Adrenal gland (tissue), 19 donors: ENCODE measurements at places on chromosomes 7 and 10. TPM values are rescaled to one million over a fixed set of nuclear protein-coding genes. Genes with fewer than 3 reads are reported as not detected.
A peak's percentile ranks its signal among the peaks of the same experiment; 100 is the strongest.

DNA sequence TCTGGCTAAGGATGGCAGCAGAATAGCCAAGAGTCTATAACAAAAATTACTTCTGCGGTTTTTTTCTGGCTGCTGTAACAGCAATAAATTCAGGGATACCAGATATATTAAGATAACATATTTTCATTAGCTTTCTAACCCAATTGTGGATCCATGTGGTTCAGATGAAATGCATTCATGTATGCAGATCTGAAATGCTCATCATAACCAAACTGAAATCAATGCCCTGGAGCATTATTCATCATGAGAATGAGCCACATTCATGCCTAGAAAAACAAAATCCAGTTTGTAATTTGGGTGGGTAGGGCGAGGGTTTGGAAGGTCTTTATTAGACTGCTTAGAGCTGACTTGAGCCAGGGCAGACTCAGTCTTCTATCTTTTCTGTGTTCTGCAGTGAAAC is 69.8 kb upstream of the SEMA3A start:
- no peak for DNase-seq

DNA sequence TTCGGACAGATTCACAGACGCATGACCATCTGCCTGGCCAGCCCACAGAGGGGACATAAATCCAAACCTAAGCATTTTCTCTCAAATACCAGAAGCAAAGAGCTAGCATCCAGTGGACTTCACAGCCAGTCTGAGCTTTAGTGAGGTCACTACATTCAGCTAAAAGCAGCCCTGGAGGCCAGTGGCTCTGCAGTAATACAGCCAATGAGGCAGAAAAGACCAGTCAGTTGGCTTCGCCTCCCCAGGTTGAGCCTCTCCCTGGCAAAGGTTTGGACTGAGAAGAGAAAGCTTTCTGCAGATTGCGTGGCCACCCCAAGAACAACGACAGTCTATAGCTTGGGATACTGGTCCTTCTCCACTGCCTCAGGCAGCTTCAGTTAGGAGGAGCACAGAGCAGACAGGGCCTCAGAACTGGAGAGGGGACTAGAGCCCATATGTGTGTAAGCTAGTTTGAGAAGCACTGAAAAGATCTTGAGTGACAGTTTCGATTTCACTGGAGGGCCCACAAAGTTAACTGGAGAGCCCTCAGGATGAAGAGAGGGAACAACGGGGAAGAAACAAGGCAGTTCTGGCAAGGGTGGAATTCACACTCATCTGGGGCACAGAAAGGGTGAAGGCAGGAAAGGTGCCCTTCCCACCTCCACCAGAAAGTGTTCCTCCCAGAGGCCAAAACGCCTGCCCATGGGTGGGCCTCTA is 3.8 kb downstream of the WDR91 start:
- no peak for DNase-seq

- no peak for DNase-seq
Measured at GRCh38 chr7:127813991-127814541, 162.1 kb downstream of the SND1 start.

DNA sequence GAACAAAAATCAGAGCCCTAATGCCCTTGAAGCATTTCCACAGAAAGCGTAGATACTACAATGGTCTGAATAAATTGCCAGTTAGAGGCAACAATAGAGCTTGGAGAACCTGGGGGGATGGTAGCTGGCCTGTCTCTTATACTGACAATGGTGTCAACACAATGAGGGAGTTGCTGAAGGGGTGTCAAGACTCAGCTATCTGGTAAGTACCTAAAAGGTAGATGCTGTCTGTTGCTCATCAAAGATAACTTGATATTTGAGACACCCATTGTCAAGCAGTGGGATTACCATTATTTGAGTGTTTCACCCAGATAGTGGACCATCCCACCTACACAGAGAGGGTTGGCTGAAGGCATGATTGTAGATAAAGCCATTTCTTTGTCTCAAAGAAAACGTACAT is 72.8 kb downstream of the PDE1C start:
- DNase-seq = no peak

DNA sequence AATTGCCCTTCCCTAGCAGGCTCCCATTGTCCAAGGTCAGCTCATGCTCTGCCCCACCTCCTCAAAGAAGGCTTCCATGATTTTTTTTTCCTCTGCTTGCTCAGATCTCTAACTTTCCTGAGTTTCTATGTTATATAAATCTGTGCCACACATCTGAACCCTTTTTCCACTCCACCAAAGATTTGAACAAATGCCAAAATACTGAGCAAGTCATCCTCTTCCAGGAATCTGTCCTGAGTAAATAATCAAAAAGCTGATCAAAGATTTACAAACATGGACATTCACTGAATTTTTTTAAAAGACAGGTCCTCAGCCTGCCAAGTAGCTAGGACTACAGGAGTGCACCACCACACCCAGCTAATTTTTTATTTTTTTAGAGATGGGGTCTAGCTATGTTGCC is 102.8 kb upstream of the ARID5B start:
- DNase-seq = no peak

GRCh38 chr7:129649128-129649690 is 37.7 kb downstream of the NRF1 start:
- no peak for DNase-seq

- no peak for DNase-seq
Measured at GRCh38 chr7:70416986-70417655, 714.8 kb upstream of the GALNT17 start.

GRCh38 chr10:75857269-75857846 is 425.9 kb downstream of the LRMDA start:
- DNase-seq = no peak

GRCh38 chr10:106866244-106866845 is 298.2 kb downstream of the SORCS1 start:
- DNase-seq = no peak

DNA sequence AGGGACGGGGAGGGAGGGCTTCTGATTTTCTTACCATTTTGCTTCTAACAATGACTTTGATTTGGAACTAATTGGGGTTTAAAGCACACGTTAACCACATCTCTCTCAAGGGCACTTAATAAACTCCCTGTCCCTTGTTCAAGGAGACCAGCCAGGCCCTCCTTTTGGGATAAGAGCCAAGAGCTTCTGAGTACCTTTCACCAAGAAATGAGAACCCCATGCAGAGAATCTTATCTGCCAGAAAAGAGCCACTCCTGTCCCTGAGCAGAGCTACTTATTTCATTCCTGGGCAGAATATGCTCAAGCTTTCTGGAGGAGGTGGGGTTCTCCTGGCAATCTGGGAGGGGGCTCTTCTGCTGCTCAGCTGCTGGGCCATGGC is 574.6 kb downstream of the GALNT17 start:
- DNase-seq = no peak

DNA sequence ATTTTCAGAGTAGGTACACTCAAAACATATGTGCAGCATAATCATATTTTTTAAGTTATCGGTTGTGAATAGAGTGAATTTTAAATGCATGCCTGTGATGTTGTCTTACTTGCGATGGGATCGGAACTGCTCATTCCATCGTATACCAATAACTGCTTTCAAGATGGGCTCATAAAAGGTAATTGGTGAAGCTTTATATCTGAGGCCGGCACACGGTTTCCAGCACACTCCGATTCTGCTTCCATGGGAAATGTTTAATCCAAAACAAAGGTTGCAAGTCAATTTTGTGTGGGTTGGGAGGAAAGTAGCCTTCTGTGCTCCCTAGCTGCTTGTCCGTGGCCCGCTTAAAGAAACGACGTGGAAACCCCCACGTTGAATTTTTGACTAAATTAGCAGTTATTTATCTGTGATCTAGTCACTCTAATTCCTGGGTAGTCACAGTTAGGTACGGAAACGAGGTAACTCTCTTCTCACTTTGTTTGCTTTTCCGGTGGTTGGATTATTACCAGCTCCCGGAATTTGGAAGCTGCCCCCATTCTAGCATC is 10.1 kb upstream of the CELF2 start:
- DNase-seq = no peak

Gene ARHGEF35
- 1.5 TPM for polyA plus RNA-seq

DNA sequence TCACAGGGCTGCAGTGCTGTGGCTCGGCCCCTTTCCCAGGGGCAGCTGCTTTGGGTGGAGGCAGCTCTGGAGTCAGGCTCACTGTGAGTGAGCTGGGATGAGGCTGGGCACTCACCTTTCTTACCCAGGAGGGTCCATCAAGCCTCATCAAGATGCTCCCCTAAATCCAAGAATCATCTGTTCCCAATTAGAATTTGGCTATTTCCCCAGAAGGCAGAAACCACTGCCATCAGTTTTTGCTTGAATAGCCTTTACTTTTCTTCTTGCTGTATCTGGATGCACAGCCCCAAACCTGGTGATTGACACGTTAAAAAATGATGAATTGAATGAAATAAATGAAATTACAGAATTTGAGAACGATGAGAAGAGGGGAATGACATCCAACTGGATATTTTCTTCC is 74.3 kb upstream of the LYZL1 start:
- DNase-seq = no peak

GRCh38 chr7:6256109-6256483 is 16.3 kb downstream of the CYTH3 start:
- DNase-seq = no peak

Gene PTN
- 3.6 TPM for polyA plus RNA-seq

Gene ZNF804B
- polyA plus RNA-seq = not detected

Gene GRID1
- polyA plus RNA-seq = 5.1 TPM

DNA sequence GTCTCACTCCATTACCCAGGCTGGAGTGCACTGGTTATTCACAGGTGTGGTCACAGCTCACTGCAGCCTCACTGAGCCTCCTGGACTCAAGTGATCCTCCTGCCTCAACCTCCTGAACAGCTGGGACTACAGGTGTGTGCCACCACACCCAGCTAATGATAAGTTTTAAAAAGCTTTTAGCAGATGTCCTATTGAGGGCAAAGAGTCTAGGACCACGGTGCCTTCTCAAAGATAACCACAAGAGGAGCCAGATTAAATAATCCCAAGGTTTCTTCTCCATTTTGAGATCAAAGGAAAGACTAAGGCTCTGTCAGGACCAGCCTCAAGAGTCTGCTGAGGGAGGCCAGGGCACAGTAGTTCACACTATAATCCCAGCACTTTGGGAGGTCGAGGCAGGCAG is 4.7 kb downstream of the ATP5MF start:
- no peak for DNase-seq

- DNase-seq = no peak
Measured at GRCh38 chr10:110310741-110311140, 6.0 kb upstream of the SMNDC1 start.

GRCh38 chr7:155208681-155209477 is 88.8 kb upstream of the INSIG1 start:
- no peak for DNase-seq

Gene PGAM2
- 20.4 TPM for polyA plus RNA-seq

GRCh38 chr7:129054438-129055293 is at the start of gene TNPO3:
TNPO3 (minus strand) TSS chr7:129055111; CDS start chr7:129054770, 341 bp downstream.
- DNase-seq = peak; percentile 95

- no peak for DNase-seq
Measured at GRCh38 chr10:90959826-90960225, 38.9 kb upstream of the ANKRD1 start.

Gene GPR26
- not detected for polyA plus RNA-seq

DNA sequence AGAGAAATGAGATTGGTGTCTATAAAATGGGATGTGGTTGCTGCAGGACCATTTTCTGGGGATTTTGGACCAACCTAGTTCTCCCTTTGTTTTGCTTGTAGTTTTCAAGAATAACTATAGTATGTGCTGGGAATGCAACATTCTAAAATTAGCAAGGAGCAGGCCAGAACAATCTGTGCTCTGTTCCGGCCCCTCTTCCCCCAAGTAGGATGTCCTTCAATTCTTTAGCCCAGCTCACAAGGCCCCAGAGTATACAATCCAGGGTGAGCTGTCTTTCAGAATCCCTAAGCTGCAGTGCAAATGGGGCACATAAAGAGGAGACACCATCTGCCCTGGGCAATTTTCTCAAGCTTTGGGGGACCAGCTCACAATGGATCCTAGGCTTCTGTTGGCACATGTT is 809.1 kb downstream of the TNS3 start:
- DNase-seq = no peak

DNA sequence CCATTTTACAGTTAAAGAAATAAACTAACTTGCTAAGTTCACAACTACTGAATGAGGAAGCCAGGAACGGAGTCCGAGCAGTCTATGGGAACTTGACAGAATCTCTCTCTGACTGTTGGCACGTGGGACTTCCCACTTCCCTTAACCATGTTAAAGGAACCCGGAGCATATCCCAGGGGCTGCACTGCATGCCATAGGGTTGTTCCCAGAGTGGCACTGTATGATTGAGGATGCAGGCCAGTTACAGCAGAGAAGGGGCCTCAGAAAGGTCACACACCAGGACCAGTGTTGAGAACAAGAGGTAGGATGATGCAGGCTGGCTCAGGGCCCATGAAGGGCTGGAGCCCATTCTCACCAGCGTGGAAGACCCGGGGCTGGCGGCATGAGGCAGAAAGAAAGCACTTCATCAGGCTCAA is 201.8 kb downstream of the NSUN6 start:
- no peak for DNase-seq

Gene CUBN
- polyA plus RNA-seq = 1.2 TPM
